ENCODE measurements at places on chromosomes 6 and 20.

- DNase-seq, result peak; percentile 63
These were observed 855 bp upstream of the GFOD1 start for GRCh38 chr6:13488015-13488895.

GRCh38 chr6:24919056-24919892 lies 16.5 kb downstream of the RIPOR2 start:
- DNase-seq, result peak; percentile 18

GRCh38 chr6:15349379-15349778 lies 103.5 kb downstream of the JARID2 start:
- no peak for DNase-seq

GRCh38 chr20:42530855-42531448 lies 658.8 kb downstream of the PTPRT start:
- peak; percentile 25 for DNase-seq

GRCh38 chr20:13061381-13061780 lies 52.6 kb downstream of the SPTLC3 start:
- no peak for DNase-seq

GRCh38 chr6:104952911-104953399 lies 4.0 kb upstream of the LIN28B start:
- peak; percentile 82 for DNase-seq

DNA sequence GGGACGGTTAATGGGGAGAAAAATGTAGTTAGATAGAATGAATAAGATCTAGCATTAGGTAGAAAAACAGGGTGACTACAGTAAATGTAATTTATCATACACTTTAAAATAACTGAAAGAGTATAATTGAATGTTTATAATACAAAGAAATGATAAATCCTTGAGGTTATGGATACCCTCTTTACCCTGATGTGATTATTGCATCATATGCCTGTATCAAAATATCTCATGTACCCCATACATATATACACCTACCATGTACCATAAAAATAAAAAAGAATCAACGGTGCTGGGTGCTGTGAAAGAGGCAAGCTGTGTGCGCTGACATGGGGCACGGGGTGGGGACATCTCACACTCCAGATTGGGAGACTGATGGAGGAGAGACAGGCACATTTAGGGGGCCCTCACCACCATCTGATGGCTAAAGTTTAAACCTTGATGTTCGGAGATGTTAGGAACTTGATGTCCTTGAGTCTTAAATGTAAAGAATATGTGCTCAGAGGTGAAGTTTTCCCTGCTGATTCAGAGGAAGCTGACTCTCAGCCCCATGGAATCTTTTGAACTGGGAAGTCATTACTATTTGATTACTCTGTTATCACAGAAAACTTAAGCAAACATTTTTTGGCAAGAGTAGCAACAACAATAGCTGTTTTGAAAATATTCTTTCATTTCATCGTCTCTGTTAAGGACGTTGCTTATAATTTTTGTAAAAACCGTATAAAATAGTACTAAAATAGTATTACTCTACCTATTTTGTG lies 26.4 kb upstream of the RFPL4B start:
- DNase-seq, result no peak

DNA sequence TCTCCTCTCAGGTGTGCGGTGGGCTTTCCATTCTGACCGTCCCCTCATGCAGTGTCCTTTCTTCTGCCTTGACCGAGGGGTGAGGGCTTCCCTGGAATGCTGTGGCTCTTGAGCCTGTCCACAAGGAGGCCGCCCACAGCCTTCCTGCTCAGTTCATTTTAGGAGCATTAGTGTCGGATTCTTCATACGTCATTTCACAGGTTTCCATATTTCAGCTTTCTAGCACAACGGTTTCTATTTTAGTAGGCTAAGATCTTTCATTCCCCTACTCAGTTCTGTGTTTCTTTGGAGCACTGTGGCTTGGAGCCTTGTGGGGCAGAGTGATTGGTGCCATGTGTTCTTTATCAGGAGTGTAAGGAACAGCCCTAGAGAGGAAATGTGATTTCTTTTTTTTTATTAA lies 5.5 kb downstream of the PPP1R3G start:
- no peak for DNase-seq

DNA sequence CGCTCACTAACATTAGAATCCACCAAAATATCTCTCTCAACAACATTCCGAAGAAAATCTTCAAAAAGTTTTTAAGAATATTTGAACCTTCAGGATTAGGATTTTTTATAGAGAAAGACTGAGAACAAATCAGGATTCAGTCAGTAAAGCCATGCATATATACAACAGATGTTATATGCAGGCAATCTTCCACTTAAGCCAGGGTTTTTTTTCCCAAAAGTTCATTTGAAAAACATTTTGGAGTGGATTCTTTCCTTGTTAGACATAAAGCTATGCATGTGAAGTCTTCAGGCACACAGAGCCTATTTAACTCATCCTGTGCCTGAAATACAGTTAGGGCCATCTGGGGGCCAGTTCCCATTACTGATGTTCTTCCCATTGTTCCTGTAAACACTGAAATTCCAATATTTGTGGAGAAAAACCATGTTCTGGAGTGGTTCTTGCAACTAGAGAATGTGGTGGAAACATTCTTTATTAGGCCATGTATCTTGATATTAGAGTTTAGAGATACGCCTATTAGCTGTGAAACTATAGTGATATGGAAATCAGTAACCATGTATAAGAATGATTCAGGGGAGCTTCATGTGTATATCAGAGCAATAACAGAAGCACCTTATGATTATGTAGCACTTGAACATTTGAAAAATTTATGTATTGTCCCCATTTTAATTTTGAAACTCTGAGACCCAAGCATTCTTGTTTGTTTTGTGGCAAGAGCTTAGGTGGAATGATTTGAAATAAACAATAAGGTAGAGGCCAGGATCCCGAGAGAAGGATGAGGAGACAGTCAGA lies 61.7 kb downstream of the PLEKHG1 start:
- DNase-seq, result no peak

GRCh38 chr20:45041464-45042337 lies 59.2 kb downstream of the KCNS1 start:
- no peak for DNase-seq

- DNase-seq, result no peak
These were observed 144.2 kb downstream of the GMDS start for GRCh38 chr6:2101213-2101612.

GRCh38 chr20:56928007-56928406 lies 298.9 kb downstream of the TFAP2C start:
- DNase-seq, result peak; percentile 25

DNA sequence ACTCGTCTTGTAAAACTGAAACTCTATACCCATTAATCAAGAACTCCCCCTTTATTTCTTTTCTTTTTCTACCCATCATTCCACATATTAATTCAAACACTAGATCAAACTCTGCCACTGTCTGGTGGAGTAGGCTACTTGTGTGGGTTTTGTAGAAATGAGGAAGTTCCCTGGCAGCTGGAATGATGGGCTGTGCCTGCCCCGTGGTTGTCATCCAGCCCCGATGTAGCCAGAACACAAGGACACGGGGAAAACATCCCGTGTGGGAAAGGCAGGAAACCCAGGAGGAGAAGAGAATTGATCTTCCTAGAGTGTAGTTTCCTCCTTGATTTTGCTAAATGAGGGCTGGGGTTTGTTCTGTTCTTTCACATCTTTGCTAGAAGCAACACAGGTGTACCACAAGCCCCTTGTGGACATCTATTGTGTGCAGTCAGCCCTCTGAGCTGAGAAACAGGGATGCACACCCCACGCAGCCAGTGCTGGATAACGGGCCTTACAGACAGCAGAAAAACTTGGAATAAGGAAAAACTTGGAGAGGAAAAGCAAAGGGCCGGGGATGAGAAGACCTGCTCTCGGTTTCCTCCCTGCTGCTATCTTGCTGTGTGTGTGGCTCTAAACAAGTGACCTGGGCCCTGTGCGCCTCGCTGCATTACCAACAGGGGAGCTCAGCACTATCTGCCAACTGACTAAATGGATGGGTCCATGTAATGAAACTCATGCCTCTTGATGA lies 88.0 kb downstream of the SCML4 start:
- no peak for DNase-seq

DNA sequence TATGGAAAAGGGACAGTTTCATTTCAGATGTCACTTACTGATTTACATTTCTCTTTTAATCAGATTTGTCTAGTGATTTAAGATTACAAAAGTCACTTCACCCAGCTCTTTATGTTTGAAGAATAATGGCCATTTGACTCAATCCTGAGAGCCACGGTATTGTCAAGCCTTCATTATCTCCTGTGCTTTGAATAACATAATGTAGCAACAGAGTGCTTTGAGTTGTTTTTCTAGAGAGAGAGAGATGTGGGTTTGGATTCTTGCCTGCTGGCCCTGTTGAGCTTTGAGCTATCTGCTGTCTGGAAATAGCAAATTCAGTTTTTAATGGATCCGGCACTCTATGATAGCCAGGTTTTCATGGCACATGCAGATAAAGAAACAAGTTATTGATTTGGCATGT lies 478.4 kb upstream of the SOX4 start:
- no peak for DNase-seq

DNA sequence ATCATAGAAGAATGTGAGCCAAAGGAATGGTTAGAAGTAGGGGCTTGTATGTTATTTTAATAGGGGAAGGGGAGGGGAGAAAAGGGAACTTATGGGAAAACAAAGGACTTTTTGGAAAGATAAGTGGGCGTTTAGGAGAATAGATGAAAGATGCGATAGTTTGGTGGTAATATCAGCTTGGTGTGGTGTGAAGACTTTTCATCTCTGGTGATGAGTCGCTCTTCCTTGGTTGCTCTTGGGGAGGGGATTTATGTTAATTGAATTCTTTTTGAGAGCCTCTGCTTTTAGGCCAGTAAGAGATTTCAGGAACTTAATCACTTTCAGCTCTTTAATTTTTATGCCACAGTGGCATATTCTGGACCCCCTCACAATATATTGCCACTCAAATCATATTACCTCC lies 10.8 kb downstream of the HECA start:
- DNase-seq, result no peak

DNA sequence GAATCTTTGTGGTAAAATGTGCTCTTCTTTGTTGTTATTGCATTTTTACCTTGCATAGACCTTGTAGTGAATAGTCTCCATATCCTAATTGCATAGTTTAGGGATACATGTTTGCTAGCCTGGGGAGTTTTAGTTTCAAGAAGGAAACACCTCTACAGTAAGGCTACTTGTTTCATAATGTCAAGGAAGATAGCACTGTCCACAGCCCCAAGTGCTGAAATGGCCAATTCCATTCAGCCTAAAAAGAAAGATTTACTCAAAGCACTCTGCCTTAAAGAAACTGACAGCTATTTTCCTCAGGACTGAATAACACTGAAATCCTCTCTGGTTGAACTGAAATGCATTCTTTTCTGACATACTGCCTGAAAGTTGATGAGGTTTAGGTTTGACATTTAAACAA lies 2.6 kb downstream of the HCRTR2 start:
- no peak for DNase-seq

GRCh38 chr6:3919130-3919628 lies 70.0 kb downstream of the FAM50B start:
- no peak for DNase-seq

DNA sequence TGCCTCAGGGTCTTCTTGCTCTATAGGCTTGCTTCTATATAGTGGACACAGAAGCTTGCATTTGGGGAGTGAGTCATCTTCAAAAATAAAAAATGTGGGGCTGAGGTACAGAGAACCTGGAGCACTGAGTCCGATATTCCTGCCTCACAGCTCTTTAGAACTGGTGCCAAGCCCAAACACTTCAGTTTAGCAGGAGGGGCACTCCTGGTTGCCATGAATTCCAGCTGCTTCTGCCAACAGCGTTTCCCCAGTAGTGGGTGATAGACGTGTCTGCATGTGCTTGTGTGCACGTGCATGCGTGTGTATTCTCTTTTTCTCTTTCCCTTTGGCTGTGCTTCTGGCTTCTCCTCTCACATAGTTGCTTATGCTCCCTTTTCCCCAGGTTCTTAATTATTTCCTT lies 11.9 kb downstream of the DNPH1 start:
- DNase-seq, result no peak

DNA sequence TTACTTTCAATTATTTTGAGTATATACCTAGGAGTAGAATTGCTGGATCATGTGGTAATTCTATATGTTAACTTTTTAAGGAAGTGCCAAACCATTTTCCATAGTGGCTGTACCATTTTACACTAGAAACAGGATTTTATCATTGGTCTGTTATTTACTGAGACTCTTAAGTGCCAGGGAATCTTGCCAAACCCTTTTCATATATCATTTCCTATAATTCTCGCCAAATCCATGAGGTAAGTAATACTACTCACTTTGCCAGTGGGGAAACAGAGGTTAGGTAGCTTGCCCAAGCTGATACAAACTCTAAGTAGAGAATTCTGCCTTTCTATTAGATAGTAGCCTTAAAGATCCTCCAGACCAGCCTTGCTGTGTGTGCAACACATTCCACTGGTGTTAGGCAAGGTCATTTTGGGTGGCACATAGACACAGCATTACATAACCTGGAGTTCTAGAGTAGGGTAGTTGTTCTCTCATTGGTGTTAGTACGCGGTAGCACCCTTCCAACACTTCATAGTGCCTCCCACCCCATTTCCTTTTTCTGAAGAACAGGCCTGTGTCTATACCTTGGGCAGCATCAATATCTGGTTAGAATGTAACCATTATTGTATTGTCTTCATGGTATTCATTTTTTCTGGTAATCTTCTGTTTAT lies 65.5 kb downstream of the ARID1B start:
- no peak for DNase-seq

- no peak for DNase-seq
These were observed 28.7 kb downstream of the SAYSD1 start for GRCh38 chr6:39086294-39086693.

DNA sequence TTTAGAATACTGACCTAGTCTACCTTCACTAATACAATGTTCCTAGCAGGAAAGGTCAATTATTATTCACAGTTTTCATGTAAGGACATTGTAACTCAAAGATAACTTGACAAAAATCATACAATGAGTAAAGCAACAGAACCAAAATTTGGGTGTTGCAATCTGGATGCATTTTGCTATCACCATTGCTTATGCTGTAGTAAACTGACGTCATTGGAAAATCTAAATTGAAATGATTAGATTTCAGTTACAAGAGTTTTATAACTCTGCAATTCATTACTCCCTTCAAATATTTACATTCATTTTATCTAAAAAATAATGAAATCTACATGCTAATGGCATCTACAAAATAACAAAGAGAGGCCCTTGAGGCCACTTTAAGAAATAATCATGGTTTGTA lies 147.0 kb downstream of the TENT5A start:
- DNase-seq, result no peak

- no peak for DNase-seq
These were observed 13.8 kb downstream of the ITPR3 start for GRCh38 chr6:33634946-33635345.

Data from WTC11 (cell line).